ENCODE measurements at places on chromosomes 4 and X.
A peak's percentile ranks its signal among the peaks of the same experiment; 100 is the strongest.

DNA sequence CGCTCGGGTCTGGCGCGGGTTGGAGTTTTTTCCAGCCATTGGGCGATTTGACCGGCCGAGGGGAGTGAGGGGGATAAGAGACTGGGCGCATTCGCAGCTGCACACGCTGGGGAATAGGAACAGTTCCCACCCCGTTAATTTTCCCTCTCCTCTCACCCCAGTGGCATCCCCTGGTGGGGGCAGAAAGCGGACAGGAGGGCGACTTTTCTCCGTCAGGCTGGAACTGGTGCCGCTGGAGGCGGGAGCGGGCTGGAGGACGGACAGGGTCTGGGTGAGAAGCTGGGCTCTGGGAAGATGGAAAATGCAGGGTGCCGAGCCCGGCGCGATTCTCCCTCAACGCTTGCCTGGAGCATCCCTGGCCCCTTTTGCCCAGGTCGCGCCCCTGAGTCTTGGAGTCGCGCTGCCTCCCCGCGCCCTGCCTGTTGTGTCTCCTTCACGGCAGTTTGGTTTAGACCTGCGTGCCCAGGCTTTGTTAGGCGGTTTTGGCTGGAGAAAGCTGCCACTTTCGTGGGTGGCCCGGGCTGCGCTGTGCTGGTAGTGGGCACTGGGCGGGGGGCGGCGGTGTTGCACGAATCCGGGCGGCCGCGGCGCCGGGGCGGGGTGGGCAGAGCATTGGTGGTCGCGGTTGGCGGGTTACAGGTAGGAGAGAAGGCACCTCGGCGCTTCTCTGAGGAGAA is 2.0 kb downstream of the ADGRL3 start:
- peak; percentile 71 for DNase-seq

DNA sequence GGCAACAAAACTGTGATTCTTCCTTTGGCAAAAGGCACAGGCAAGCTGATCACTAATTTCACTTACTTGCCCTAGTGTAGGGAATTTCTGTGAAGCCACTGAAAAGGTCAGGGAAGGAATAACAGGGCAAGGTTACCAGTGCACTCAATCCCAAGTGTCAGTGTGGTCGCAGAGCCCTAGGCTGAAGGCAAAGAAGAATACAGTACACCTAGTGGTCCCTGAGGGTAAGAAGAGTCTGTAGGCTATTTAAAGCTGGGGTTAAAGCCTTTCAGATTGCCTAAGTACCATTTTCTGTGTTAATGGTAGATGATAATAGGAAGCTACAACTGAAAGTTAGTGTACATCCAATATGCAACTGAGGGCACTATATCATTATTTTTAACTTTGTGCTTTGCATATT is 173.6 kb upstream of the NRK start:
- DNase-seq, result no peak

DNA sequence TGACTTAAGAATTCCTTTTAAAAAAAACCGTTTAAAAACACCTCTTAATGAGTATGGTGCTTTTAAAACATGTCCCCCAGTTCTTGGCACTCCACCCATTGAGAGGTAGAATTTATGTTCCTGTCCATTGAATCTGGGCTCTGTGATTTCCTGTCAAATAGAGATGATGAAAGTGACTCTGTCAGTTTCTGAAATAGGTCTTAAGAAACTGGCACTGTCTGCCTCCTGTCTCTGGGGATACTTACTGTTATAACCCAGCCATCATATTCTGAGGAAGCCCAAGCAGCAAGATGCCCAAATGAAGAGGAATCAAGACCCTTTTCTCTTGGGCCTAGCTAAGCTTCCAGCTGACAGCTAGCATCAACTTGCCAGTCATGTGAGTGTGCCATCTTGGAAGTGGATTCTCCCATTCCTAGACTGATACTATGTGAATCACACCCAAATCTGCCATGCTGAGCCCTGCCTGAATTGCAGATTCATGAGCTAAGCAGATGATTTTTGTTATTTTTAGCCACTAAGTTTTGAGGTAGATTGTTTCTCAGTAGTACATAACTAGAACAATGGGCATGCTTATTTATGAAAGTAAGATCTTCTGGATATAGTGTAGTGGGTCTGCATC is 22.8 kb downstream of the C4orf54 start:
- no peak for DNase-seq

- DNase-seq, result no peak
Measured at GRCh38 chr4:92307181-92307580, 3.4 kb downstream of the GRID2 start.

DNA sequence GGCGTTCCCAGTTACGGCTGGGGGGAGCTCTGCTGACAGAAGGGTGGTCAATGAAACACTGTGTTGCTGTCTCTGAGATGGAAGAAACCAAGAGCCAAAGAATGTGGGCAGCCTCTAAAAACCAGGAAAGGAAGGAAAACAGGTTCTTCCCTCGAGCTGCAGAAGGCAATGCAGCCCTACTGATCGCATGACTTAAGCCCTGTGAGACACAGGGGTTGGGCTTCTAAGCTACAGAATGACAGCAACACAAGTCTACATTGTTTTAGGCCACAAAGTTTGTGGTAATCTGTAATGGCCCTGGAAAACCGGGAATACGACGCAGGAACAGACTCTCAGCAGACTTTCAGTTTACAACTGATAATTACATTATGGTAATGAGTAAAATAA is 38.2 kb upstream of the MTNR1A start:
- no peak for DNase-seq

DNA sequence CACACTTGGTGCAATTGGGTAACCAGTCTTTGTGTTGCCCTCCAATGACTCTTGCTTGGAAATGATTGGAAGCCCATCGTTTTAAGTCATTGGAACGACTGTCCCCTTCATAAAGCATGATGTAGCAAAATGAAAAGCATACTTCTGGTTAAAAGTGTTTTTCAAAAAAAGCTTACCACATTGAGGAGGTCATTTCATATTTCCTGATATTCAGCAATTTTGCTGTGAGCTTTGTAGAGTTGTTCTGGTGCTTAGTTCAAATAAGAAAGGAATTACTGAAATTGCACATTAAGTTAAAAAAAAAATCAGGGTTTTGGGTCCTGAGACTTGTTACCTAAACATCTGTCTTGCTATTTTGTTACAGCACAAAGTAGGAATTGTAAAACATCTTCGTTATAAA is 51.8 kb downstream of the TBL1X start:
- DNase-seq, result no peak

DNA sequence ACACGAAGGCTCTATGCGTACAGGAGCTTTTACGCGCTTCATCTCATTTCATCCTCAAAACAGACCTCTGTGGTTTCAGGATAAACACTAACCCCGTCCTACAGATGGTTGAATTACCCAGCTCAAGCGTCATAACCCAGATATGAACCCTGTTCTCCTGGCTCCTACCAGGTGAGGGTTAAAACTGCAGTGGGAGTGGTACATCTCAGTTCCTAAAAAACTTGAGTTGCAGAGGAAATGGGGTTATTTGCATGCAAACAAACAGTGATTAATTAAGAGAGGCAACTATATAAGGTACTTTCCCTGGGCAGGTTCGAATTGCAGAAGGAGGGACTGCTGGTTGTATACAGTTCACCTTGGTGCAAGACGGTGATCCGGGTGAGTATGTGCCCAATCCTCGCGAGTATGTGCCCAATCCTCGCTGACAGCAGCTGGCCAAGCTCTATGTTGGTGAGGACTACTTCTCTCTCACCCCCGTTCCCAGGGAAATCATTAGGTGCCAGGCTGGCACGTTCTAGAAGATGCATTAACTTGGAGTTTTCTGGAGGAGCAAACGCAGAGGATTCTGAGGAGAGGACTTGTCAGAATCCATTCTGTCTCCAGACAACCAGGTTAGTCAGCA is 72.6 kb downstream of the FHDC1 start:
- DNase-seq, result no peak

GRCh38 chr4:121822796-121823504 is 733 bp downstream of the CCNA2 start:
- peak; percentile 54 for DNase-seq

DNA sequence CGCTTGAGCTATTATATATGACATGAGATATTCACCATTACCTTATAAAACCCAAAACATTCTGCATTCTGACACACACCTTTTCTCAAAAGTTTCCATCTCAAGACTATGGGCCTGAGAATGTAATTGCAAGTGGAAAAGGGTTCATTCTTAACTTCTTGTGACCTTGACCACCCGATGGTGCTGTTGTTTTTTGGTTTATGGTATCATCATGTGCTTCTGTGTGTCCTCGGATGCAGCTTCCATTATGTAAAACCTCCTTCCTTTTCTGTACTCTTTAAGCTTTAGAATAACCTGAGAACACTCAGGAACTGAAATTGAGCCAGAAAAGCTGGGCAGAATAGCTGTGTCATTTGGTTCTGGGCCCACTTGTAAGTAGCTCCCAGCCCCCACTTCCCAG is 16.2 kb upstream of the PUDP start:
- DNase-seq, result no peak

DNA sequence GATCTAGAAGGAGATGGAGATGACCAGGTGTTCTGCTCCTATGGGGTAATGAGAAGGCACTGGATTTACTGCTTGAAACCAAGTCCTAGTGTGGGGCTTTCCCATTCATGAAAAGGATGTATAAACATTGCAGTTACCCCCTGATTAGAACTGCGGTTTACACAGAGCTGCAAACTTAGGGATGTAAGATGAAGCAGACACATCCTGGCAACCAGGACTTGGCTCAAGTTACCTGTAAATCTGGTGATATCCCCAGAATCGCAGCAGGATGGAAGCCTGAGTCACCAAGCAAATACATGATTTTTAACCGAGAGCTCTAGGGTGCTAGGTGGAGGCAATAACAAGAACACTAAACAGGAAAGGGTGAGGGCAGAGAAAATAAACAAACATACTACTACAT is 178.6 kb upstream of the MAMLD1 start:
- no peak for DNase-seq

DNA sequence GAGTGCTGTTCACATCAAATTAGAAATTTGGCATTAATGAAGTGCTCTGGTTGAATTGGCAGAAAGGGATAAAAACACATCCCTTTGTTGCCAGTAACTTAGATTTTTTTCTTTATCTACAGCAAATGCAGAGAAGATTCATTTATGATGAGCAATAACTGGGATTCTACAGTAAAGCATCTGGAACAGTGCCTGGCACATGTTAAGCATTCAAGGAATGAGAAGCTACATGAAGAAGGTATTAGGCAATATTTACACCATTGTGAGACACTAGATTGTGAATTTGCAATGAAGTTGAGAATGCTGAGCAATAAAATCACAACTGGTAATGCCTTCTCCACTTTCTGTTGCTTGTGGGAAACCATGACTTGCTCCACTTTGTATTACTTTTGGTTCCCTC is 33.5 kb downstream of the PCDH19 start:
- DNase-seq, result no peak

GRCh38 chrX:153879741-153880439 is 6.1 kb downstream of the L1CAM start:
- DNase-seq, result no peak

- no peak for DNase-seq
Measured at GRCh38 chr4:109708990-109709389, 5.7 kb upstream of the CASP6 start.

DNA sequence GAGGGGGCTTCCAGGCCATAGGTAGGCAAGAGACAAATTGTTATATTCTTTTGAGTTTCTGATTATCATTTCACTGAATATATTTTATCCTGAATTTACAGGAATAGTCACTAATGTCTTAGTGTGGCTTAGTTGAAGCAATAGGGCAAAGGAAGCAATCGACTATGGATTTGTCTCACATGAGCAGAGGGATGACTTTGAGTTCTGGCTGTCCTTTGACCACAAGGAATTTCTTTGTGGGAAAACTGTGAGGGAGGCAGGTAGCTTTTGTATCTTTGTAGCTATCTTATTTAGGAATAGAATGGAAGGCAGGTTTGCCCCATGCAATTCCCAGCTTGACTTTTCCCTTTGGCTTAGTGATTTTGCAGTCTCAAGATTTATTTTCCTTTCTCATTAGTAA is 207.3 kb upstream of the ANXA10 start:
- DNase-seq, result no peak

GRCh38 chrX:52979568-52979967 is 21.2 kb upstream of the FAM156A start:
- no peak for DNase-seq

- DNase-seq, result peak; percentile 80
Measured at GRCh38 chr4:48269861-48270522, 354 bp upstream of the TEC start.

DNA sequence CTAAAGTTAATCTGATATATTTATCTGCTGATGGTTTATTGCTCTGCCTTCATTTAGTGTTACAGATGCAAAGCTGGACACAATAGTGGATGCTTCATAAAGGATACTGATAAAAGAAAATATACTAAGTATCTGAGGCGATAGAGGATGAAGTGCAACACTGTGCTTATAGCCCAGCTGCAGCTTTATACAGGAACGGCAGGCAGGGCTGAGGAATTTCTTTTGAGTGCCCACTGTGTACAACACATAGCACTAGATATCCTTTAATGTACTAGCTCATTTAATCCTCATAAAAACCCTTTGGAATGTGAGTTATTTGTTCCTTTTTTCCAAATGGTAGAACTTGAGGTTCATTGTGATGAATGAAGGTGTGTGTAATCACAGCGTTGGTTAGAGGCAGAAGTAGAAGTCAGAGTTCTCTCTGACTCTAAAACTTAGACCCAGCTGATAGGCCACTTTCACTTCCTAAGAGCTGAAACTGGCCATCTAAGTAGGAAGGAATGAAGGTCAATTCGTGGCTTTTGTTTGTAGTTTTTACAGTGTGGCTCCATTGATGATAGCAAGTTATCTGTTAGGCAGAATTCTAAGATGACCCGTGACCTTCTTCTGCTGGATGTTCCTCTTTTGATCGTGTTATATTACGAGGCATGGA is 138.0 kb downstream of the VEGFC start:
- no peak for DNase-seq

- DNase-seq, result no peak
Measured at GRCh38 chr4:169915545-169915944, 110.7 kb downstream of the MFAP3L start.

- DNase-seq, result no peak
Measured at GRCh38 chr4:94302191-94302590, 40.4 kb downstream of the HPGDS start.

GRCh38 chr4:17115583-17115982 is 217.1 kb upstream of the LDB2 start:
- DNase-seq, result no peak

GRCh38 chrX:9134366-9134765 is 100.4 kb upstream of the FAM9B start:
- no peak for DNase-seq

DNA sequence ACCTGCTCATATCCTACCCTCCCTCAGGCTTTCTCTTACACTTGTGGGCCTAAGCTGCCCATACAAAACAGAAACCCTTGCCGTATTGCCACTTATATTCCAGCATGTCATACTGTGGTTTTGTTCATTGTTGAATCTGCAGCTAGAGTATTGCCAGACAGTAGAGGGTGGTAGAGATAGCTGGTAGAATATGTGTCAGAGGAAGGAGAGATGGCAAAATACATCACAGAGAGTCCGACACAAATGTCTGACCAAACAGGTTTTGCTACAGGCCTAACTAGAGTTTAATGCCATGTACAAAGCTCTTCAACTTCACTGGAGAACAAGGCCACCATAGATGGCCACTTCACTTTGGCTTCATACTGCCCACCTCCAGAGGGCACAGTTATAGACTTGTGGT is 160.1 kb downstream of the EFHC2 start:
- no peak for DNase-seq

DNA sequence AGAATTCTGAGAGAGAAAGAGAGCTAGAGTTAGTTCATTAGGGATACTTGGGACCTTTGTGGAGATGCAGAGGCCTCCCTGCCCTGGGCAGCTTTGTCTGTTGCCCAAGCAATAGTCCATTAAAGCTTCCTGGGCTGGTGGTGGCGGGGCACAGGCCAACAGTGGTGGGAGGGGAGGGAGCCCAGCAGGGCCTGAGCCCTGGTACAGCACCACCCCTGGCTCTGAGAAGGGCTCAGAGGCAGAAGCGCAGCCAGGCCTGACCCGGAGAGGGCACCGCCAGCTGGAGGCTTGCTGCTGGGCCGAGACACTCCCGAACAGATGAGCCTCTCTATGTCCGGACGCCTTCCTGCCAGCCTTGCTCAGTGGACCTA is 65.3 kb downstream of the EFNB1 start:
- no peak for DNase-seq

Data from right forelimb (tissue), 1 donor.